Fibroblast of skin of right biceps (primary cell): ENCODE measurements at places on chromosomes 6 and 20.

GRCh38 chr20:37839432-37839827 lies 63.5 kb upstream of the VSTM2L start:
- no peak for DNase-seq

GRCh38 chr20:7505152-7505834 lies 435.0 kb downstream of the HAO1 start:
- DNase-seq, result no peak

GRCh38 chr6:13576017-13576416 lies 1.6 kb downstream of the SIRT5 start:
- no peak for DNase-seq

GRCh38 chr6:10528158-10528981 lies 7.2 kb downstream of the GCNT2 start:
- DNase-seq, result no peak

- DNase-seq, result no peak
These were observed 191.6 kb upstream of the MCHR2 start for GRCh38 chr6:100185615-100186014.

DNA sequence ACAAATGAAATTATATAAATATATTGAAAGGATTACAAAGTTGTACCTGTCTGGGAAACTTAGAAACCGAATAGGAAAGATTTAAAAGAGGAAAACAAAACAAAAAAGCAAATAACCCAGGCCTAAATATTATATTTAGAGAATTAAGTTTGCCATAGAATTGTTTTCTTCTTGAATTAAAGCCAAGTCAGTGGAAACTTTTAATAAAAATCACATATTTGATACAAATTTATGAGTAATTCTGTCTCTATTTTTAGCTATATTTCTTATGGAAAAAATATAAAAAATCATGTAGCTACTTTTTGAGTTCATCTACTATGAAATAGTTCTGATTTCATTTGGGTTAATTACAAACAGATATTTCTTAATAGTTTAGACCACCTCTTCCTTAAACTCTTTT lies 470.2 kb upstream of the HSF2 start:
- DNase-seq, result no peak

- no peak for DNase-seq
These were observed 1.6 kb downstream of the SRPK1 start for GRCh38 chr6:35919085-35919826.

GRCh38 chr20:20624914-20625313 lies 87.5 kb downstream of the RALGAPA2 start:
- DNase-seq, result no peak

GRCh38 chr6:25014369-25014768 lies 78.6 kb upstream of the RIPOR2 start:
- no peak for DNase-seq

- DNase-seq, result peak; percentile 74
These were observed 254.4 kb upstream of the POU3F2 start for GRCh38 chr6:98579941-98580340.
